ENCODE measurements at places on chromosomes 4 and X.

GRCh38 chr4:151226004-151226932 lies 50.7 kb upstream of the PRSS48 start:
- no peak for DNase-seq

GRCh38 chr4:6620296-6620695 lies 20.2 kb upstream of the MRFAP1 start:
- DNase-seq = no peak

GRCh38 chrX:38166478-38167083 lies 54.1 kb downstream of the SRPX start:
- DNase-seq = no peak

- no peak for DNase-seq
These were observed 21.2 kb downstream of the ZFP42 start for GRCh38 chr4:188016754-188017153.

- DNase-seq = no peak
These were observed 25.4 kb downstream of the C4orf50 start for GRCh38 chr4:5992828-5993321.

DNA sequence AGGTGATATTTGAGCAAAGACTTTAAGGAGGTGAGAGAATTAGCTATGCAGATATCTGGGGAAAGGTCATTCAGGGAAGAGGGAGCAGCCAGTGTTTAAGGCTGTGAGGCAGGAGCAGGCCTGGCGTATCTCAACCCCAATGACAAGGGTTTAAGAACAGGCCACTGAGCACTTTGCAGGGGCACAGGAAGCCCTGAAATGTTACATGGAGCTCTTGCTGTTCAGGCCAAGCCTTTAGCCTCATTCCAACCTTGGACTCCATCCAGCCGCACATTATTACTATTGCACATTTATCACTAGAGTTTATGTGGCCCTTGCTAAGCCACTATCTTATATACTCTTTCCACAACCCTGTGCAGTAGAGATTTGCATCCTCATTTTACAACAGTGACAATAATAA lies 114.0 kb downstream of the EFNB1 start:
- no peak for DNase-seq

GRCh38 chr4:91198951-91199350 lies 1071.8 kb downstream of the CCSER1 start:
- no peak for DNase-seq

- DNase-seq = no peak
These were observed 556 bp upstream of the SMARCA5 start for GRCh38 chr4:143512978-143513313.

GRCh38 chr4:174401471-174402130 lies 117.9 kb downstream of the CEP44 start:
- no peak for DNase-seq

DNA sequence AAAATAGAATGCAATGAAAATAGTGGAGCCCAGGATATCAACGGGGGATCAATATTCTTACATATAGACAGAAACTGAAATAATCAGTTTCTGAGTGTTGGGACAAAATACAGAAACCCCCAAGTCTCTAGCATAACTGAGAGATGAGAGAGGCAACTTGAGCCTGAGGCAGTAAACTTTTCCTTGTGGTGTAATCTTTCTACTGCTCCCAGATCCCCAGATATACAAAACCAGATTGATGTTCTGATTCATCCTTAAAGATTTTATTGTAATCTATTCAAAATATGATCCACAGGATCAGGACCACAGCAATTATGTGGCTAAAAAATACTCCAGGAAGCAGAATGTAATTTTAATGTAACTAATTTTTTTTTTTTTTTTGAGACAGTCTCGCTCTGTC lies 2282.6 kb downstream of the ARAP2 start:
- DNase-seq = no peak

GRCh38 chr4:140243278-140243753 lies 89.3 kb upstream of the MAML3 start:
- DNase-seq = no peak

GRCh38 chr4:38814386-38814785 lies 9.8 kb upstream of the TLR1 start:
- DNase-seq = no peak

GRCh38 chr4:96366632-96367031 lies 526.7 kb downstream of the PDHA2 start:
- DNase-seq = no peak

DNA sequence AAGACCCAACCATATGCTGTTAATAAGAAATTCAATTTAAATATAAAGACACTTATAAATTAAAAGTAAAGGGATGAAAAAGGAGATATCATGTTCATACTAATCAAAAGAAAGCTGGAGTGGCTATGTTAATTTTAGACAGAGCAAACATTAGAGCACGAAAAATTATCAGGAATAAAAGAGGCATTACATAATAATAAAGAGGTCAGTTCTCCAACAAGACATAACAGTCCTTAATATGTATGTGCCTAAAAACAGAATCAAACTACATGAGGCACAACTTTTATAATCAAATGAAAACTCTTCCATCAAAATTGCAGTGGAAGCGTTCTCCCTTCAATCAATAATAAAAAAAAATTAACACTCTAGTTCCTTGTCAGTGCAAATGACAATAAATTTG lies 62.6 kb downstream of the ARHGEF6 start:
- no peak for DNase-seq

GRCh38 chrX:85561231-85561630 lies 181.8 kb upstream of the POF1B start:
- no peak for DNase-seq

- no peak for DNase-seq
These were observed 6.8 kb upstream of the RRAGB start for GRCh38 chrX:55710701-55711100.

- no peak for DNase-seq
These were observed 7.0 kb downstream of the CHST7 start for GRCh38 chrX:46580613-46581012.

- DNase-seq = no peak
These were observed at the start of gene HEPH for GRCh38 chrX:66163849-66164411. Gene HEPH, plus strand, starts transcription at chrX:66164247. Its CDS starts 6,324 bp downstream, at chrX:66170571.

- no peak for DNase-seq
These were observed 22.0 kb upstream of the STK26 start for GRCh38 chrX:132001127-132001526.

DNA sequence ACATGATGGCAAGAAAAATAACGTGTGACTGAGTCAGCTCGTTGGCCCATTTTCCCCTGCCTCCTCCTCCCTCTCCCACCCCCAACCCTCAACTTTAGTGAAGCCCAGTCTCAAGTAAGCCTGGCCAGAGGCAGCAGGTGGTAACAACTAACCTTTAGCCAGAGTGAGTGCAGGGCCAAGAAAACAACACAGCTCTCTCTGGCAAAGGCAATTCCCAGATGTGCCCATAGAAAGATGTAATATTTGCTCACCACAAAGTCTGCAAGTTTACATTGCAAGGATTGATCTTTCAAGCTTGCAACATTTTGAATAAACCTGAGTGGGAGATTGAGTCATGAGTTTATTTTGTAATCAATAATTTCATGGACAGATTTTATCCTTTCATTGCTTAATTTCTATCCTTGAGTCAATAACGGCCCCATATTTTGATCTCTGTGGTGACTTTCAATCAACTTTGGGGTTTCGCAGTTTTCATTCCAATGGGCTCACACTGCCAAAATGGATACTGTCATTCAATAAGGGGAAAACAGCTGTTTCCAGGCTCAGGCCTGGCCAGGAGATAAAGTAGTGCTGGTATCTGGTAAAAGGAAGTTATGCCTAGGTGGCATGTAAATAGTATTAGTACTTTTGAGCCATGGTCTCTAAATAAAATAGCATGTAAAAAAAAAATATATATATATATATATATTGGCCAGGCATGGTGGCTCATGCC lies 130.7 kb upstream of the TMEM164 start:
- no peak for DNase-seq

DNA sequence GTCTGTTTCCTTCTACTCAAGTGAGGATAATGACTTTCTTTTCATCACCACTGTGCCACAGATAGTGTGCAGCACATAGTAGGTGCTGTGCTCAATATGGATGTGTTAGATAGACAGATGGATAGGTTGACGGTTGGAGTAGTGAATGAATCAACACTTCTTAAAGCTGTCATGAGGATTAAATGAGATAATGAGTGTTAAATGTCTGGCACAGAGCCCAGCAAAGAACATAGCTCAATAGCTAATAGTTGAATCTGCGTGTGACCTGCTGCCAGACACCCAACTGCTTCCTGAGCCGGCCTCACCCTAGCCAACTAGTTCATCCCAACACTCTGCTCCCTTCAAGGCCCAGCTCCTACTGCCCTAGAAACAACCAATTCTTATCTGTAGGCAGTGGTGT lies 67.7 kb upstream of the PJA1 start:
- no peak for DNase-seq

DNA sequence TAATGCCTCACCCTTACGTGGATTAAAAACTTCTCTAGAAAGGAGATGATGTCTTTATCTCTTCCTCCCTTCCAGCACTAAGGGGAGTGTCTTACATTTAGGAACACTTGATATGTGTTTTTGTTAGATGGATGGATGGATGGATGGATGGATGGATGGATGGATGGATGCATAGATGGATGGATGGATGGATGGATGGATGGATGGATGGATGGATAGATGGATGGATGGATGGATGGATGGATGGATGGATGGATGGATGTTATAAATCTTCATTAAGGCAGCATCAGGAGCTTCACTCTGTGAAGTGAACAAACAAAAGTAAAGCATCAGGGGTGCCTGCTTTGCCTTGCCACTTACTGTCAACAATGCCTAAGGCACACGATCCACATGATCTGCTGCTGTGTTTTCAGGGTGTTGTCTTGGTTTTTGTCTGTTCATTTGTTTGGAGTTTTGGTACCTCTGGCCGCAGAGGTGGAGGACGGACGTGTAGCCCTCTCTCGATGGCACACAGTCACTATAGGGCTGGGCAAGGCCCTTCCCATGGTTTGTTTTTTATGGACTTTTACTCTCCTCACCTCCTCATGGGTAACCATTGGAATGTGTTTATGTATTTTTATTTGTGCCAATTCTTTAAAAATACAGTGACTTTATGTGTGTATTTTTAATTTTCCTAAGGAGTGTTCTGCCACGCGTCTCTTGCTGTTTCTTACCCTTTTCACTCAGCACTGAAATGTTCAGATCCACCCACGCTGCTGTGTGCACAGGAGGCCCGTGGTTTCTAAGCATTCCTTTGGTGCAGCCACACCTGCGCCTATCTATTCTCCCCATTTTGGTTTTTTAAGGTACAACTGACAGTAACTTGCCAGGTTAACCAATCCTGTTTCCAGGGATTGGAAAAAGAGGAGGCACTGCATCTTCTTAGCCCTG lies 91.8 kb upstream of the ENPP6 start:
- no peak for DNase-seq

- DNase-seq = no peak
These were observed 7.2 kb downstream of the SYN1 start for GRCh38 chrX:47612418-47612817.

DNA sequence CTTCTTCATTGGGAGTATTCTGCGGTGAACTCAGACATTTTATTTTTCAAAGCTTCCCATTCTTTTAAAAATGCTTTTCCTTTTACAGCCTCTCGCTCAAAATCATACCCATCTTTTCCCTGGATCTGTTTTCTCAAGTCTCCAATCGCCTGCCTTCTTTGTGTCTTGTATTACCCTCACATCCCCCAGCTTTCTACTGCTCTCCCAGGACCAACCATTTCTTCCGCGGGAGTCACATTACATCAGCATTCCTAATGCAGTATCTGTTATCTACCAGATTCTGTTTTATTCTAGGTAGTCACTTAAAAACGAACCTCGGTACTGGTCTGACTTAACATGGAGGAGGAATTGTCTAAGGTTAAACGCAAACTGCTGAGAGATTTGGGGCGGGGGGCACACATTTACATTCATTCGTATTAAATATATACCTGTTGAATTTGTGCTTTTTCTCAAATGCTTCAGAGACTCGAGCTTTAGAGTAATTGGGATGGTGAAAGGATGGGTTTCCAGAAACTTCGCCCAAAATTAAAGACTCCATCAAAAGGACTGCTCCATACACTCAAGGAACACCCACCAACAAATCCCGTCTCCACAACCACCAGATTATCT lies 493 bp upstream of the UCHL1 start:
- no peak for DNase-seq

GRCh38 chr4:107276052-107276451 lies 239.9 kb upstream of the DKK2 start:
- no peak for DNase-seq

DNA sequence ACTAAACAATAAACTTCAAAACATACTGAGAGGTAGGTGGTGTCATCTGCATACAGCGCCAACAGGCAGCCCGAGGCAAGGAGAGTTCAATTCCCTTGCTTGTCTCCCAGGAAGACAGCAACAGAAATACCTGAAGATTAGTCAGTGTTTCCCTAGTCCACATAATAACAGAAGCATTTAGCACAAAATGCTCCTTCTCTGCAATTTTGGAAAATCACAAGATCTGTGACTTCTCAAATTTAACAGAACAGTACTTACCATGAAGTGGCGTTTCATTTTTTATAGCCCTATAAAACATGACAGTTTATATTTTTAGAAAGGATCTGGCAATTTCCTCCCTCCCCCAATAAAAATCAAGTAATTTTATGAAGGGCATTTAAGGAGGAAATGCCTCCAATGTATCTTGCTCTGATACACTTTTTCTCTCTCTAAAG lies 67.1 kb upstream of the MYOZ2 start:
- no peak for DNase-seq

- no peak for DNase-seq
These were observed 32.4 kb upstream of the MYOZ2 start for GRCh38 chr4:119103263-119103662.

GRCh38 chrX:2374086-2374485 lies 126.7 kb downstream of the DHRSX start:
- no peak for DNase-seq

DNA sequence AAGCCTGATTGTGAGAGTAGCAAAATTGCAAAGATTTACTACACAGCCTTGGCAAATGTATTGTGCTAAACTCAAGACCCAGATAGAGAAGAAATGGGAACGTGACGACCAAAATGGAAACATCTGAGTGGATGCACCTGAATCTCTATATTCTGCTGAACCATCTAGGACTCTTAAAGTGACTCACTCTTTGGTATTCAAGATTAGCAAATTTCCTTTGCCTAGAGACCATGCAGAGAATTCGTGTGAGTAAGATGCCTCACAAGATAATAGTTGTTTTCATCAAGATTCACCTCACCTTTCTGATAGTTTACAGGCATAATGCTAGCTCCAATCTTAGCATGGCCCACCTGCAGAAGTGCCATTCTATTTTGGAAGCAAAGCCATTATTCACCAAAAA lies 14.4 kb upstream of the ATOH1 start:
- DNase-seq = no peak

GRCh38 chr4:152038238-152038637 lies 277.4 kb upstream of the GATB start:
- no peak for DNase-seq

GRCh38 chr4:3257556-3258482 lies 8.9 kb downstream of the MSANTD1 start:
- DNase-seq = no peak

GRCh38 chrX:84715315-84715714 lies 213.1 kb upstream of the HDX start:
- no peak for DNase-seq

DNA sequence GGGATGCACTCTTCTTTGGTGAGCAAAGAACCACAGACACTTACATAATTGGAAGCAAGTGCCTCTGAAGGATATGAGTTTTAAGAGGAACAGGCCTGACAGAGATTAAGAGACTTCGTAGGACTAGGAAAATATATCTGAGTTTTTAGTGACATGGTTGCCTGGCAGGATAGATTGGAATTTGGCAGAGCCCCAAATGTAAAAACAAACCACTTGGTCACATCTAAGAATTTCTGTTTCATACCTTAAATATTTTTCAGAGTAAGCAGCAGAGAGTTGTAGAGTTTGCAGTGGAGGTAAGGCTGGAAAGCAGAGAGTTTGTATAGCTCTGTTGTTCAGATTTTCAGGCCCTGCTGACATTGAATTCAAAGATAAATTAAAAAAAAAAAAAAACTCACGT lies 150.1 kb upstream of the MAGEB2 start:
- no peak for DNase-seq
